Type B pancreatic cell (in vitro differentiated cells): ENCODE measurements at places on chromosomes 13 and 19. TPM values are rescaled to one million over a fixed set of nuclear protein-coding genes. Genes with fewer than 3 reads are reported as not detected.

GRCh38 chr19:31313291-31314030, 35.8 kb downstream of the TSHZ3 start:
- no peak for DNase-seq

- no peak for DNase-seq
Observed at GRCh38 chr13:46303742-46304385, 83.2 kb downstream of the RUBCNL start.

GRCh38 chr13:98026457-98026857, 73.0 kb downstream of the IPO5 start:
- no peak for DNase-seq

OXGR1 gene
- total RNA-seq: 0.80 and 3.9 TPM in 2 replicates

HIF3A gene
- 46.1 and 62.4 TPM in 2 replicates for total RNA-seq
